Right lobe of liver (tissue), 6 donors: ENCODE measurements at places on chromosomes 4 and X. TPM values are rescaled to one million over a fixed set of nuclear protein-coding genes. Genes with fewer than 3 reads are reported as not detected.

DNA sequence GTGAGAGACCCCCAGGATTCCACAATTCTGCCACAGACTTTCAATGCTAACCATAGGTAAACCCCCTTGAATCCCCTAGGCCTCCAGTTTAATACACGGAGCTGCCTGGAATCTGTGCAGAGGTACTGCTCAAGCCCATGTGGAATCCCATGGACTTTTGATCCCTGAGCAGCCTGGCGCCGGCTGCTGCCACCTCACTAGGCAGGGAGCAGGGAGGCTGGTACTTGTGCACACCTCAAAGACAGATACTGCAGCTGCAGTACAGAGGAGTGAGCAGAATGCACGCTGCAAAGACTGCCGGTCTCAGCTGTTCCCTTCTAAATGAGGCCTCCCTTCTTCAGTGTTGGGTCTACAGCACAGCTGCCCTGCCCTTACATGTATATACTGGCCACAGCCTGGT lies 79.4 kb downstream of the RPS6KA6 start:
- no peak overlapping the region for H3K27ac ChIP-seq
- no peak overlapping the region for H3K4me3 ChIP-seq
- DNase-seq = no peak
- no peaks in the 10 kb centered on the region for H3K36me3 ChIP-seq
- no peaks in the 10 kb centered on the region for H3K27me3 ChIP-seq

GRCh38 chrX:48883729-48884128 lies 13.8 kb downstream of the TIMM17B start:
- H3K27ac ChIP-seq = no peak overlapping the region
- no peaks in the 10 kb centered on the region for H3K4me1 ChIP-seq
- H3K4me3 ChIP-seq = no peak overlapping the region
- DNase-seq = no peak

The AMBN gene
- not detected for total RNA-seq

GRCh38 chrX:44156726-44157125 lies 183.5 kb upstream of the NDP start:
- no peaks in the 10 kb centered on the region for H3K4me1 ChIP-seq

DNA sequence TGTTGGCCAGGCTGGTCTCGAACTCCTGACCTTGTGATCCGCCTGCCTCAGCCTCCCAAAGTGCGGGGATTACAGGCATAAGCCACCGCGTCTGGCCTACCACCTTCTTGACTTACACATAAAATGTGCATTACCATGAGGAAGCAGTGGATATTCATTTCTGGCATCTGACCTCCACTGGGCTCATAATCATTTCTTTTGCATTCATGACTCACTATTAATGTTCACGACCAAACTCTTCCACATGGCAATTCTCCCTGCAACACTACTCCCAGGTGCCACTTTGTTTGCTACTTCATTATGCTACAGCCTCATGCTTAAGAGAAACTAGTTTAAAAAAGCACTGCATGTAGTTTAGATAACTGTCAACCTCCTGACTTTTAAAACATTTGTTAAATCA lies 22.7 kb downstream of the RASGEF1B start:
- no peaks in the 10 kb centered on the region for H3K27me3 ChIP-seq
- no peaks in the 10 kb centered on the region for H3K4me1 ChIP-seq
- peaks cover 98% of the 10 kb centered on the region for H3K36me3 ChIP-seq
- no peak for DNase-seq
- no peak overlapping the region for H3K27ac ChIP-seq

- no peaks in the 10 kb centered on the region for H3K27me3 ChIP-seq
- no peaks in the 10 kb centered on the region for H3K4me1 ChIP-seq
- DNase-seq = no peak
- no peaks in the 10 kb centered on the region for H3K36me3 ChIP-seq
- H3K4me3 ChIP-seq = no peak overlapping the region
Observed at GRCh38 chr4:81220271-81220670, 5.2 kb upstream of the PRKG2 start.

The CPLX1 gene
- total RNA-seq = 1.1 TPM

- H3K4me1 ChIP-seq = no peaks in the 10 kb centered on the region
- no peak overlapping the region for H3K27ac ChIP-seq
- no peak overlapping the region for H3K4me3 ChIP-seq
Observed at GRCh38 chr4:128917781-128918180, 108.3 kb downstream of the JADE1 start.

The GAB1 gene
- total RNA-seq = 12.0 TPM

DNA sequence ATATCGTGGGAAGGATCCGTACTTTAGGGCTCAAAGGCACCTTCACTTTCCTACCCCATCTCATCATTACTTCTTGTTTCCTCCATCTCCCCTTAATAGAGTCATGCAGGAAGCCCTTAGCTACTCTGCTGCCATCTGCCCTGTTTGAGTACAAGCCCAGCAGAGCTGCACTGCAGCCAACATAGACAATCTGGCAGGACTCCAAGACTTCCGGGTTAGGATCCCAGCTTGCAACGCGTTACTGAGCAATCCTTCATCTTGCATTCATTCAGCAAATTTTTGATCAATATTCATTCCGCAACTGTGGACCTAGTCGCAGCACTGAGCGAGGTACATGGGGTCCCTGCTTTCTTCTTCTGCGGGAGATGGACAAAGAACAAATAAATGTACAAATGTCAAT lies 344.9 kb downstream of the BCOR start:
- H3K27ac ChIP-seq = no peak overlapping the region
- no peak overlapping the region for H3K4me3 ChIP-seq
- H3K27me3 ChIP-seq = no peaks in the 10 kb centered on the region
- H3K36me3 ChIP-seq = no peaks in the 10 kb centered on the region
